ENCODE measurements at places on chromosomes 2 and 18.

DNA sequence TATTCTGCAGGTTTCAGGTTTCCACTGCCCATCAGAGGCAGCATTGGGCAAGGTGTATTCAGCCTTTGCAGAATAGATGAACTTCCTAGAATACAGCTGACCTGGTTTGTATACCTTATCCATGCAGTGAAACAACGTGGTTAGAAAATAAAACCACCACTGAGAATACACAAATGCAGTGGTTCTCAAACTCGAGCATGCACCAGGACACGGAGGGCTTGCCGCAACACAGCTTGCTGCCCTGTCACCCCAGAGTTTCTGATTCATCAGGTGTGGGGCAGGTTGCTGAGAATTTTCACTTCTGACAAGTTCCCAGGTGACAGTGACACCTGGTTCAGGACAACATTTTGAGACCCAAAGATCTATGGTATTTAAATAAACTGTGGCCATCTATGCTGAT, 23.4 kb upstream of the C1D start:
- DNase-seq = no peak
- no peaks in the 10 kb centered on the region for H3K4me1 ChIP-seq
- no peak overlapping the region for H3K4me3 ChIP-seq
- no peak overlapping the region for H3K27ac ChIP-seq
- H3K36me3 ChIP-seq = no peaks in the 10 kb centered on the region
- no peaks in the 10 kb centered on the region for H3K27me3 ChIP-seq

- DNase-seq = no peak
- H3K36me3 ChIP-seq = no peaks in the 10 kb centered on the region
- no peak overlapping the region for H3K27ac ChIP-seq
- H3K4me1 ChIP-seq = no peaks in the 10 kb centered on the region
Measured at GRCh38 chr2:1751767-1752725, 7.7 kb upstream of the PXDN start.

DNA sequence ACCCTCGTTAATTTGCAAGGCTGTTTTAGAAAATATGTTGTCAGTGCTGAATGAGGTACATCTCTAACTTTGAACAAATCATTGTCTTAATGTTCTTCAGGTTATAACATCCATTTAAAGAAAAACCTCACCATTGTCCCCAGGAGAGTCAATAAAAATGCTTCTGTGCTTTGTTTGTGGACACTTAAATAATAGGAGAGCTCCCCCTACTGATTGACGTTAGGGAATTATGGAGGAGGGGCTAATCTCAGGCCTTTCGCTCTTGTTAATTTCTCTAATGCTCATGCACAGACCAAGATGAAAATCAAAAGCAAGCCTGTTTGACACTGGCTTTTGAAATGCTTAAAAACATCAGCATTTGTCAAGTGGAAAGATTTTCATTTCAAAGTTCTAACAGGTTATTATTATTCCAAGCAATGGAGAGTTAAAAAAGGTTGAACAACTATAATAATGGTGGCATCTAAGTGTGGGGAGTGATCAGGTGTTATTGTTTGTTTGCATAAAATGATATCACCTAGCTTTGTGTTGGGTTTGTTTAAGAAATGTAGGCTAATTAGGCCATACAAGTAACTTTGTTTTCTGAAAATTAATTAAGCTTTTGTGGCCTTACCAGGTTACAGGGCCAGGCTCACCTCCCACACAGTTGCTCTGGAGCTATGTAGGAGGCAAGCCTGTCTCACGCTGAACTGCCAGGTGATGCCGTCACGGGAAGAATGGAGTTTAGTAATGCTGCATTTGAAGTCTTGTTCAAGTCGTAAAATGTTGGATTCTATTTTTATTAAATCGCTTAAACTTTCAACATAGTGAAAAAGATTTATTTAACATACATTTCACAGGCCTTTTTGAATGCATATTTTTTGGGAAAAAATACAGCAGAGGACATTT, 51.7 kb upstream of the SMIM21 start:
- H3K4me1 ChIP-seq = no peaks in the 10 kb centered on the region
- peaks cover 3% of the 10 kb centered on the region for H3K27me3 ChIP-seq
- no peak overlapping the region for H3K27ac ChIP-seq
- no peak overlapping the region for H3K4me3 ChIP-seq
- DNase-seq = peak; percentile 50
- H3K36me3 ChIP-seq = no peaks in the 10 kb centered on the region

GRCh38 chr18:42165922-42166513, 211.0 kb downstream of the PIK3C3 start:
- H3K27me3 ChIP-seq = no peaks in the 10 kb centered on the region
- DNase-seq = no peak
- H3K4me3 ChIP-seq = no peak overlapping the region
- no peaks in the 10 kb centered on the region for H3K4me1 ChIP-seq

GRCh38 chr2:237546876-237547395, 19.4 kb upstream of the PRLH start:
- no peaks in the 10 kb centered on the region for H3K27me3 ChIP-seq
- no peak overlapping the region for H3K4me3 ChIP-seq
- no peak for DNase-seq
- no peak overlapping the region for H3K27ac ChIP-seq
- H3K36me3 ChIP-seq = no peaks in the 10 kb centered on the region

DNA sequence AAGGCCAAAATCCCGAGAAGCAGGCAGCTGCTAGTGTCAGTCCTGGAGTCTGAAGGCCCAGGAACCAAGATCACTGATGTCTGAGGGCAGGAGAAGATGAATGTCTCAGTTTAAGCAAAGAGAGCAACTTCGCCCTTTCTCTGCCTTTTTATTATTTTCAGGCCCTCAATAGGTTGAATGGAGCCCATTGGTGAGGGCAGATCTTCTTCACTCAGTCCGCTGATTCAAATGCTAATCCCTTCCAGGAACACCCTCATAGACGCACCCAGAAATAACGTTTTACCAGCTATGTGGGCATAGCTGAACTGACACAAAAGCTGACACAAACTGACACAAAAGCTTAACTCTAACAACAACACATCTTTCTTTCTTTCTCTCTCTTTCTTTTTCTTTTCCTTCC, 78.0 kb upstream of the KCNJ3 start:
- H3K27me3 ChIP-seq = no peaks in the 10 kb centered on the region
- no peaks in the 10 kb centered on the region for H3K36me3 ChIP-seq
- DNase-seq = no peak
- H3K27ac ChIP-seq = no peak overlapping the region
- no peak overlapping the region for H3K4me3 ChIP-seq

DNA sequence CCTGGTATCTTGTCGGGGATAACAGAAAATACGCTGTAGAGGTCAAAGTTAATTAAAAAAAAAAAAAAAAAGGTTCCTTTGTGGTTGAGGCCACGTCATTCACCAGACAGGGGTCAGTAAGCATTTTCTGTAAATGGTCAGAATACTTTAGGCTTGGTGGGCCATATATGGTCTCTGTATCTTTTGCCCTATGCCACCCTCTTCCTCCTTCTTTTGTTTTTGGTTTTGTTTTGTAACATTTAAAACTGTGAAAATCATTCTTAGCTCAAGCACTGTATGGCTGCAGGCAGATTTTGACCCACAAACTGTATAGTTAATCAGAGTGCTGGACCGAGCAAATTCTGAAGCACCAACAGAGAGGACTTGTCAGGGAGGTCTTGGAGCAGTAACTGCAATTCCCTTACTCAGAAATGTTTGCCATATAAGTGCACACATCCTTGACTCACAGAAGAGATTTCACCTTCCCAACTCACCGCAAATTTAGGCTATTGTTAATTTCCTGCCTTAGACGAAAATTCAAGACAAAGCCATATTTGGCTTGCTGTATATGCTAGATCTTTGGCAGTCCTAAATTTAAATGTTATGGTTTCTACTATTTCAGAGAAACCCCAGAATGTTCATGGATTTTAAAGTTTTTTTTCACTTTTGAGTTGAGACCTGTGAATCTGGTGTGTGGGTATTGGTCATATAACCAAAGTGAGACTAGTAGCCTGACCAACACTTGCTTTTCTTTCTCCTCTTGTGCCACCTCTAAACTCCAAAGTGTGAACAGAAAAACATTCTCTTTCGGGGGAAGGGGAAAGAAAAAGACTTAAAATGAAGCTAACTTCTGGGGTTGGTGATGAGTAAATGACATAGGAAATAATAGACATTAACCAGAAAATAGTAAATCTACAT, 65.4 kb downstream of the DOCK10 start:
- H3K4me3 ChIP-seq = no peak overlapping the region
- no peak overlapping the region for H3K27ac ChIP-seq
- H3K4me1 ChIP-seq = peaks cover 10% of the 10 kb centered on the region
- no peaks in the 10 kb centered on the region for H3K27me3 ChIP-seq
- DNase-seq = no peak

DNA sequence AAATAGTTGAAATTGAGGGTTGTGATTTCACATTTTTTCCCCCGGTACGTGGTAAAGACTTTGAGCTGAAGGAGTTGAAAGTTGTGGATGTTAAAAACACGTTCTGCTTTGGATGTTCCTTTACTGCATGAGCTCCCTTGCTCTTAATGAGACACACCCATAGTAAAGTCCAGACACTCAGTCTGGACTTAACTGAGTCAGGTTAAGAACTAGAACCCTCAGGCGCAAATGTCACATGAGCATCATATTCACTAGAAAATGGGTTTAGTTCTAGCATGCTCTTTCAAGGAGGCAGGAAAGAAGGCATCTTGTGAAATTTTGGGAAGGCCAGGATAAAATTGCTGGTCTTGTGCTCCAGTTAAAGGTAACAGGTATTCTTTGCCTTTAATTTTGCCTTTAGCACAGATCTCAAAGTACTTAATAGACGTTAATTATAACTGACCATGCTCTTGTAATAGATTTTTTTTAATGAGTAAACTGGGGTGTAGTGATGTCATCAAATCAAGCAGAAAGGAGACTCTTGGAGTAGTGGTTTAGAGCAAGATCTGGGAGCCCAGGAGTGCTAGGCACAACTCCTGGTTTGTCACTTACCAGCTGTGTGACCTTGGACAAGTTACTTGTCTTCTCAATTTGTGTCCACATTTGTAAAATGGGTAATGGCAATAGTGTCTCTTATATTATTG, 20.6 kb downstream of the ITGA6 start:
- peaks cover 11% of the 10 kb centered on the region for H3K4me1 ChIP-seq
- no peaks in the 10 kb centered on the region for H3K36me3 ChIP-seq
- DNase-seq = no peak

DNA sequence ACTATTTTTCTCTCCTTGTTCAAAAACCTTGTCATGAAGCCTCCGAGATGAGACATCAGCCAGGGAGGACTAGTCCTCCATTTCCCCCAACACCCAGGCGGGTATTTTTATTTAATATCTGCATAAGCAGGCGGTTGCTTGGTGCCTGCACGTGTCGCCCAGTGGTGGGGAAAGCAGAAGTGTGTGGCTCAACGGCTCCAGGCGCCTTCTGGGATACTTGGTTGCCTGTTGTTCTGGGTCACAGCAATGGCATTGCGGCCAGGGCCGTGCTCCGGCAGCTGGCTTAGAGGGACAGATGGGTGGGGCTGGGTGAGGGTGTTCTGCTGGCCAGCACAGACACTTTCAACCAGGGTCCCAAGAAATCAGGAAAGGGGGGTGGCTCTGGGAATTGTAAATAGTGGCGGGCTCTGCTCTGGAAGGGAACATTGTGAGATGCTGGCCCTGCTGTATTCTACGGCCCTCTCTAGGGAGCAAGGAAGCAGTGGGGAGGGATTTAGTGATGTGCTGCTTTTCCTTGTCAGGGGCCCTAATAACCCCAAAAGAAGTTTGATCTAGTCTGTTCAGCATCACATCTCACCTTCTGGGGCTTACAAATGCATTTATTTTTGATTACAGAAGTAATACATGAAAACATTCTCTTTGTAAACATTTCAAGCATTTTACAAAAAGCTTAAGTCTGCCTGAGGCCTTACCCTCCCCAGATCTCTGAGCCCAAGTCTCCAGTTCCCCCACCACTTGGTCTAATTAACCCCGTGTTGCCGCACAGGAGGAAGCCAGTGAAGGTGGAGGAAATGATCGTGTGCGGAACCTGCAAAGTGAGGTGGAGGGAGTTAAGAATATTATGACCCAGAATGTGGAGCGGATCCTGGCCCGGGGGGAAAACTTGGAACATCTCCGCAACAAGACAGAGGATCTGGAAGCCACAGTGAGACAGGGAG, 1.1 kb downstream of the VAMP8 start:
- H3K36me3 ChIP-seq = no peaks in the 10 kb centered on the region
- H3K4me3 ChIP-seq = peak overlapping the region; percentile 78
- peak overlapping the region; percentile 86 for H3K27ac ChIP-seq

All from naive thymus-derived CD4-positive, alpha-beta T cell (primary cell).